ENCODE measurements at places on chromosomes 7 and 10.

GRCh38 chr10:119634219-119634544 lies 17.0 kb upstream of the BAG3 start:
- no peak for DNase-seq

DNA sequence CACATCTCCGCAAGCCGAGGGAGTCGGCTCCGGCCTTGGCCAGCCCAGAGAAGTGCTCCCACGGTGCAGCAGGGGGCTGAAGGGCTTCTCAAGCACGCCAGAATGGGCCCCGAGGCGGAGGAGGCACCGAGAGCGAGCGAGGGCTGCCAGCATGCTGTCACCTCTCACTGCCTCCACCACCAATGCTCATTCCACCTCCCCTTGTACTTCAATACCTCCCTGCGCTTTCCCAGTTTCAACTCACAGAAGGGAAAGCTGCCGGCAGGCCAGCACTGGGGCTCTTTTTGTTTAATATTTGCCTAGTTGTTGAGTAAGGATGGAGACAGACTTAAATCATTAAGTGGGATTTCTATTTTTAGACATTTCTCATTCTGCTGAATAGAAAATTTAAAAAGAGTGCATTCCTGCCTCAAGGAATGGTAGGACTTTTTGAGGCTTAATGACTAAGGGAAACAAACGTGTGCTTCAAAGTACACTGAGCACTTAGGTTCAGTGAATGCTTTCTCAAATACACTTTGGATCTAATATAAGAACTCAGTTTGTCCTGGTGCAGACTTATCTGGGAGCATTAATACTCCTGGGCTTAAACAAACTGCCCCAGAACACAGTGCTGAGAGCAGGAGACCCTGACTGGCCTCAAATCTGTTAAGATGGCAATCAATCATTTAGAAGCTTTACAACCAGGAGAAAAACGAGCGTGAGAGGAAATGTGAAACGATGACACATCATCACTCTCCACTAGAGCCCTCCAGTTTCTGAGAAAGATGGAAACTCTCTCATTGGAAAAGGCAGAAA lies 131.2 kb downstream of the RALA start:
- no peak for DNase-seq

GRCh38 chr10:30863516-30864210 lies 168.0 kb downstream of the ZNF438 start:
- no peak for DNase-seq

GRCh38 chr10:5968681-5969453 lies 8.5 kb downstream of the IL15RA start:
- DNase-seq = no peak

DNA sequence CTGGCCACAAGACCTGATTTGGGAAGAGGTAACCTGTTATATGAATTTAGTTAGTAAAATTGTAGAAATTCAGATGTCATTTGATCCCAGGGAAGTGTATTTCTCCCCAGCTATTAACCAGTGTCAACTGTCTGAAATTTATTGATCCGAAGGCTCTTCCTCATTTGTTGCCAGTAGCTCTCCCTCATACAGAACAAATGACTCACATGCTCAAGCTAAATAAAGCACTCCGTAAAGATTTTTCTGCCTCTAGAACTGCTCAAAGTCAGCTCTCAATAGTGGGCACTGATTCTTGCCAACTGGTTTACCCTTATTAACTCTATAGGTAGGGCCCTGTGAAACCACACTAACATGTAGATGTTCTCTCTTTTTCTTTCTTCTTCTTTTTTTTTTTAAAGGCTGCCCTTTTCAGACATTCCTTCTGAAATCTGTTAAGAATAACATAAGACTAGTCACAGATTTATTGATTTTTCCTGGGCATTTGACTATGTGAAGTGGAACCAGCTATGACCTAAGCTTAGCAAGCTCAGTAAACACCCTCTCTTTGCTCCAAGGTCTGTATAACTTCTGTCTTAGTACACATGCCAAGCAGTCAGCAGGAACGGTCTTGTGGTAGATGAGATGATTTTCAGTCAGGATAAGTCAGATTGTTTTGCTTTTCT lies 21.8 kb downstream of the RPA3 start:
- no peak for DNase-seq

DNA sequence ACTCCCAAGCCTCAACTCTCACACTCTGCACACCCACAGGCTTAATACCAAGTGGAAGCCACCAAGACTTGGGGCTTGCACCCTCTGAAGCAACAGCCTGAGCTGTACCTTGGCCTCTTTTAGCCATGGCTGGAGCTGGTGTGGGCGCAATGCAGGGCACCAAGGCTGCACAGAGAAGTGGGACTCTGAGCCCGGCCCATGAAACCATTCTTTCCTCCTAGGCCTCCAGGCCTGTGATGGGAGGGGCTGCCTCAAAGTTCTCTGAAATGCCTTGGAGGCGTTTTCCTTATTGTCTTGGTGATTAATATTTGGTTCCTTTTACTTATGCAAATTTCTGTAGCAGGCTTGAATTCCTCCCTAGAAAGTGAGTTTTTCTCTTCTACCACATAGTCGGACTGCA lies 276.6 kb downstream of the PAXIP1 start:
- DNase-seq = no peak

DNA sequence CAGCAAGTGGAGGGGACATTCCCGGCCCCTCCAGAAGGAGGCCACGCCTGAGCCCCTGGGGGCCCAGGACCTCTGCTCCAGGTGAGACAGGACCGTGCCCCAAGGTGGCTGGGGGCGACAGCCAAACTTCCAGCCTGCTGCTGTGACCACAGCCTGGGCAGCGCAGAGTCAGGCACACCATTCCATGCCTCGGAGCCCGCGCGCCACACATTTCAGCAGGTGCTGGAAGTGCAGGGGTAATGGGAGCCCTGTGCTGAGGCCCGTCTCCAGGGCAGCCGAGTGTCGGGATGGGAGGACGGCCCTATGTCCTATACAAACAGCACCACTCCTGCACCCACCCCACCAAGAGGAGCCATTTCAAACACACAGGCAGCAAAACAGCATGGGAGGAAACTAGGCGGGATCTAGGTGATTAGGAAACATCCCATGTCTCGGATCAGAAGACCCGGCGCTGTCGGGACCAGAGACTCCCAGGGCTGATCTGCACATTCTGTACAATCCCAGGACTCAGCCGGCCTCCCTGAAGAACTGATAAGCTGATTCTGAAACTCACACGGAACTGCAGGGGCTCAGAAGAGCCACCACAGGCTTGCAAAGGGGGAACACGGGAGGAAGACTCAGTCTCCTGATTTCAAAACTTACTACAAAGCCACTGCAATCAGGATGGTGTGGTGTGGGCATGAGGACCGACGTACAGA lies 272.3 kb downstream of the ELFN1 start:
- no peak for DNase-seq

GRCh38 chr10:29946953-29947700 lies 112.3 kb downstream of the JCAD start:
- no peak for DNase-seq

GRCh38 chr7:27185013-27185853 lies at the start of gene HOXA11:
TSS of gene HOXA11 (minus strand) at chr7:27185232. CDS start at chr7:27185144, 88 bp downstream.
- no peak for DNase-seq

GRCh38 chr10:52083422-52083821 lies 230.7 kb upstream of the DKK1 start:
- DNase-seq = no peak

DNA sequence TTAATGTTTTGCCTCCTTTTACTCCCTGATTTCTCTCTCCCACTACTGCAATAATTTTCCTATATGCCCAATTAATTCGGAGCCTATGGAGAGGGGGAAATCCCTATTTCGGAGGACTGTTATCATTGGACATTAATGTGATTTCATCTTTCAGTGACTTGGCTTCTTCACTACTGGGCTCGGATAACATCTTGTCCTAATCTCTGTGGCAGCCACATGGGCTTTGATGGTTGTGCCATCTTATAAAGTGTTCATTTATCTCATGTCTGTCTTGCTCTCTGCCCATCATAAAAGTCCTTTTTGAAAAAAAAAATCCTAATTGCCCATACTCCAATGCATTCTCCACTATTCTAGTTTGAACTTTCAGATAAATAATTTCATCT lies 15.5 kb upstream of the FAM3C start:
- DNase-seq = no peak

DNA sequence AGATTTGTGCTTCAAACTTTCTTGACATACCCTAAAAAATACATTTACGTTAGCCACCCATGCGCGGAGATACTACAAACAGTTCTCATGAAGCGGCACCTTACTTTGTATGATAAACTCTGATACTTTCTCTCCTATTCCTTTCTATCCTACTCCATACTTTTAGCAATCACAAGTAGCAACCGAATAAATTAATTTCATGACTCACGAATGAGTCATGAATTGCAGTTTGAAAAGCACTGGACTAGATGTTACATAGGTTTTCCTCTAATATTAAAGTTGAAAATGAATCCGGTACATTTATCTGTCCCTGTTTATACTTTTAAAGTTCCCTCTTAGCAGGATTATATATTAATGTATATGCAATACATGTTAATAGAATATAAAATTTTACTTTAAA lies 67.6 kb downstream of the CUBN start:
- no peak for DNase-seq

DNA sequence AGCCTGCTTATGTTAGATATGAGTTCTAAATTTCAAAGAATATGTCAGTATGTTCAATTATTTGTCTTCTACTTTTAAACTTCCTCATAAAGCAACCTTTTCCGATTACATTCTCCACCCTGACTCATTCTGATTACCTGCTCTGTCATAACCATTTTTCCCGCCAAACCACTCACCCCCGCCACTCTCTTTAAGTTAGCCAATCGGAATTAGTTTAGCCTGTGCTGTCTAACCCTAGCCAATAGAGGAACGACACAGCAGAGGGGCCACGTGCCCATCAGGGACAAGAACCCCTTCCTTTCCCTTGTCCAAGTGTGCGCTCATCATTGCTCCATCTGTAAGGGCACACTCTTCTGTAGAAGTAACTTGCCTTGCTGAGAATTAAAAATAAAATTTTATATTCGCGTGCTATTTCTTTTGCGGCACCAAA lies 91.4 kb downstream of the CCDC71L start:
- no peak for DNase-seq

GRCh38 chr7:149253665-149254064 lies 8.3 kb upstream of the ZNF783 start:
- DNase-seq = no peak

- no peak for DNase-seq
Measured at GRCh38 chr10:80619036-80619435, 81.3 kb downstream of the SH2D4B start.

DNA sequence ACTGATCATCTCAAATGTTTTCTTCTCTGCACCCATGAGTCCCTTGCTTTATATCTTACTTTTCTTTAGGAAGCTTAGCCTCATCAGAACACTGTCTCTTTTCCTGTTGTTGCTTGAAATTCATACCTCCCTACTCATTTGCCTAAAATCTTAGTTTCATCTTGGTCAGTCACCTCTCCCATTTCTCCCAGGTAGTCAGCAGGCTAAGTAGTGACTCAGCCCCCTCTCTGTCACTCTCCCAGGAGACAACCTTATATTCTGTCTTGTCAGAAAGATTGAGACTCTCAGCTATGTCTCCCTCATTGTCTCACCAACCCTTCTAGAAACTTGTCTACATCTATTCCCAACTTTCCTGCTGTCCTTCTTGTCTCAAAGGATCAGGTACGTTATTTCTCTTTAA lies 280.9 kb downstream of the BBS9 start:
- DNase-seq = no peak

DNA sequence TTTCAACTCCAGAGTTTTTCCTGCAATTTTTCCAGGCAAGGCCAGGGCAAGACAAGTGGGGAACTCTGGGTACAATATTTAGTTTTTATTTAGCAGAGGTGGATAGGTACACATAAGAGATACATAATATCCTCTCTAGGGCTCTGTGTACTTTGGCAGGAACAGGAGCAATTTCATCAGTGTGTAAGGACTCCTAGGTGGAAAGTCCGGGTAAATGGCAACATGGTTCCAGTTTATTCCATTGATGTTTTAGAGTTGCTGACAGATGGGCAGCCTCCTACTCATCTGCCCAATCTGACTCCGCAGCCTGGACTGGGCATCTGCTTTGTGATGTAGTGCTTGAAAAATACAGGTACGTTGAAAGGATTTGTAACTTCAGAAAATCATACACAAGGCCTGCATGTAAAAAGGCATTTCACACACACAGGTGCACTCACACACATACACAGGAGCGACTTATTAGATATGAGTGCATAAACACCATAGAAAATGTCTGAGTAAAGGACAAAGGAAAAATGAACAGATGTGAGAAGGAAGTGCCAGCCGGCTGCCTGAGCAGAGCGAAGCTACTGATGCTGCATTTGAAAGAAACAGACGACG lies 5.7 kb downstream of the PON1 start:
- DNase-seq = no peak

GRCh38 chr10:101076630-101077029 lies 14.8 kb downstream of the KAZALD1 start:
- DNase-seq = no peak

- no peak for DNase-seq
Measured at GRCh38 chr7:105775580-105775979, 100.8 kb downstream of the ATXN7L1 start.

- DNase-seq = peak; percentile 43
Measured at GRCh38 chr7:90958647-90959046, 305.6 kb upstream of the FZD1 start.

Data from NCI-H345 (cell line).